ENCODE measurements at places on chromosomes 12 and 14.

GRCh38 chr14:45807178-45807899 is 554.3 kb upstream of the MIS18BP1 start:
- DNase-seq: no peak

- no peak for DNase-seq
These were observed 55.0 kb downstream of the CCDC85C start for GRCh38 chr14:99548871-99549515.

DNA sequence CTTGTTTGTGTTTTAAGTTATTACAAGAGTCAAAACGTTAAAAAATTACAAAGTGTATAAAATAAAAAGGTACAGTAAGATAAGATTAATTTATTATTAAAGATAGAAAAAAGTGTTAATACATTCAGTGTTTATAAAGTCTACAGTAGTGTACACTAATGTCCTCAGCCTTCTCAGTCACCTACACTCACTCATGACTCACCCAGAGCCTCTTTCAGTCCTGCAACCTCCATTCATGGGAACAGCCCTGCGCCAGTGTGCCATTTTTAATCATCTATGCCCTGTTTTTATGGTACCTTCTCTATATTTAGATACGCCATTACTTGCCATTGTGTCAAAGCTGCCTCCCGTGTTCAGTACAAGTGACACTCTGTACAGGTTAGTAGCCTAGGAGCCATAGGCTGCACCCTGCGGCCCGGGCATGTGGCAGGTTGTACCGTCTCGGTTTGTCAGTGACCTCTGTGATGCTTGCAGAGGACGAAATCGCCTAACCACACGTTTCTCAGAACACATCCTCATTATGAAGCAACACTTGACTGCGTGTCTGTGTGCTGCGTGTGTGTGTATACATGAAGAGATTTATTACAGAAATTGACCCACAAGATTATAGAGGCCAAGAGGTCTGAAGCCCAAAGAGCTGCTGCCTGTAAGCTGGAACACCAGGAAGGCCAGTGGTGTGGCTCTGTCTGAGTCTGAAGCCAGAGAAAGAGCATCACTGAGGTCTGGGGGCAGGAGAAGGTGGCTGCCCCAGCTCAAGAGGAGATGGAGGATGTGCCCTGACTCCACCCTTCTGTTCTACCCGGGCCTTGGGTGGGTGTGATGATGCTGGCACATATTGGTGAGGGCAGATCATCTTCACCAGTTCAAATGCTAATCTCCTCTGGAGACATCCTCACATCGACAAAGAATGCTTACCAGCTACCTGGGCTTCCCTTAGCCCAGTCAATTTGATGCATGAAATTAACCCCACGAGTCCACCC is 116.6 kb upstream of the C14orf180 start:
- DNase-seq: no peak

- no peak for DNase-seq
These were observed 12.1 kb downstream of the SERPINA5 start for GRCh38 chr14:94593376-94593748.

DNA sequence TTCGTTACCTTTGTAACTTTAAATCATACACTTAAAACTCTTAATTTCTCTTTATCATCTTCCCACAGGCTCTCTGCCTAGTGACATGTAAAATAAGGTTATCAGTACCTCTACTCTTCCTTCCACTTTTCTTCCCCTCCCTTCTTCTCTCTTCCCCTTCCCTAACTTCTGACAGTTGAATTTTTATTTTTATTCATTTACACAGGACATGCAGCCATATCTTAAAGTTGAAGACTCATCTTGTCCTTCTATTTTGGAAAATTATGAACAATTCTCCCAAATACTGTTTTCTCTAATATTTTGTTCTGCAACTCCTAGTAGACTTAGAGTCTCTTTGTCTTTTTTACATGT is 263.9 kb downstream of the FBXL14 start:
- no peak for DNase-seq

DNA sequence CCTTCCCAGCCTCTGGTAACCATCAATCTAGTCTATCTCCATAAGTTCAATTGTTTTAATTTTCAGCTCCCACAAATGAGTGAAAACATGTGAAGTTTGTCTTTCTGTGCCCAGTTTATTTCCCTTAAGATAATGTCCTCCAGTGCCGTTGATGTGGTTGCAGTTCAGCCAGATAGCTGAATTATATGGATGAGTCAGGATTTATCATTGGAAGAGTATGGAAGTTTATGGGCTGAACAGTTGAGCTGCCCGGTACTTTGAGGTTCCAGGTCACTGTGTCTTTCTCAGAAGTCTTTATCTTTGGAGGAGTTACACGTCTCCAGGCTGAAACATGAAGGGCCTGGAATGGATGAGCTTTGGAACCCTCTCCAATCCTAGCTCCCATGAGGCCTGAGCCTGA is 120.1 kb downstream of the ASCL4 start:
- no peak for DNase-seq

DNA sequence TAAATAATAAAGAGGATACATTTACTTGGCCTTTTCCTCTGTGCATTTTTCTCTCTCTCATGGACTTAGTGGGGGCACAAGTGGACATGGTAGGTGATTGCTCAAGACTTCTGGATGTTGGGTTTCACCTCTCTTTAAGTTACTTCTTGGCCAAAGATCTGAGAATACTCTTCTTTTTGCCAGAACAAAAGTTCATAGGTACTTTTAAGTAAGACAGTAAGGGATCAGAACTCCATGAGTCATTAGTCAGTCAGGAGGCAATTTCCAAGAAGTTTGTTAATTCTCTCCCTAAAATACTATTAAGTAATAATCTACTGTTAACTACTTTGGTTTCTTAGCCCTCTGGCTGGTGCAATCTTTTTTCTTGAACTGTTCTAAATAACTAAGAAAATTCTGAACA is 84.2 kb downstream of the GRIP1 start:
- no peak for DNase-seq
